Lower leg skin (tissue), 4 donors: ENCODE measurements at places on chromosomes 3 and 15. TPM values are rescaled to one million over a fixed set of nuclear protein-coding genes. Genes with fewer than 3 reads are reported as not detected.

The CCDC12 gene
- 101 TPM for total RNA-seq

The AP3B2 gene
- total RNA-seq, result 1.3 TPM

The FEZF2 gene
- total RNA-seq, result not detected

The CMSS1 gene
- 13.2 TPM for total RNA-seq

The MELTF gene
- 57.2 TPM for total RNA-seq

The ITIH1 gene
- total RNA-seq, result not detected

The LSMEM2 gene
- not detected for total RNA-seq

The HDC gene
- total RNA-seq, result 0.10 TPM

The HESX1 gene
- 3.7 TPM for total RNA-seq

The C3orf49 gene
- total RNA-seq, result not detected

The SLC2A2 gene
- not detected for total RNA-seq

The PCOLCE2 gene
- total RNA-seq, result 13.6 TPM

The ASB14 gene
- total RNA-seq, result not detected

The TRPM1 gene
- total RNA-seq, result 18.3 TPM

The EFCC1 gene
- 1.7 TPM for total RNA-seq

The ZNF662 gene
- total RNA-seq, result 16.0 TPM

The SLCO2A1 gene
- total RNA-seq, result 6.2 TPM

The PSTPIP1 gene
- 3.7 TPM for total RNA-seq

The GOLGA8F gene
- total RNA-seq, result not detected

The LRRC2 gene
- 3.3 TPM for total RNA-seq

The GBE1 gene
- 21.7 TPM for total RNA-seq

The BNC1 gene
- total RNA-seq, result 31.6 TPM

The TOMM70 gene
- total RNA-seq, result 33.2 TPM
